ENCODE measurements at places on chromosomes 1 and 21.

- no peak for DNase-seq
Measured at GRCh38 chr1:156148216-156148615, 5.2 kb upstream of the SEMA4A start.

DNA sequence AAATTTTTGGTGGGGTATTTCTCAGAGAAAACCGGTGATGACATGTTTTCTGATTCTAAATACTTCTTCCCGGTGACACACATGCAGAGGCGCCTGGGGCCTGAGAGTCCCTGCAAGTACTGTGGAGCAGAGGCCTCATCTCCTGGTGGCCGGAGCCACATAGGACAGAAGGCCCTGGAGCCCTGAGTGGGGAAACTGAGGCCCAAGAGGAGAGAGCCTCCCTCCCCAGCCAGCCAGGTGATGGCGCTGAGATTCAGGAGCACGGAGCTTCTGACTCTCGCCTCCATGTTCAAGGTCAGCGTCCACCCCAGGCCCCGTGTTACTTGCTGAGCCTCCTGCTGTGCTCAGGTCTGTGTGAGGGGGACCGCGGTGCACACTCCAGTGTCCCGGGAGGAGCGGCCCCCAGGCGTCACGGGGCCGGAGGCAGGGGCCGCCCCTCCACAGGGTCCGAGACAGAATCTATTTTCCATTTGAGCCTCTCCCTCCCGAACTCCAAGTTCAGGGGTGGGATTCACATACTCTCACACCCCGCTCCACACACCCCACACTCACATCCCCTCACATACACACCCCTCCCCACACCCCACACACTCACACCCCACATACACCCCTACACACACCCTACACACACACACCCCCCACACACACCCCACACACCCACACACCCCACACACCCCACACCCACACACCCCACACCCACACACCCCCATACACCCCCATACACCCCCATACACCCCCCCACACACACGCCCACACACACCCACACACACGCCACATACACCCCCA lies 43.8 kb downstream of the SLX9 start:
- DNase-seq, result no peak

GRCh38 chr1:212794561-212795014 lies 2.9 kb downstream of the TATDN3 start:
- DNase-seq, result peak; percentile 21

DNA sequence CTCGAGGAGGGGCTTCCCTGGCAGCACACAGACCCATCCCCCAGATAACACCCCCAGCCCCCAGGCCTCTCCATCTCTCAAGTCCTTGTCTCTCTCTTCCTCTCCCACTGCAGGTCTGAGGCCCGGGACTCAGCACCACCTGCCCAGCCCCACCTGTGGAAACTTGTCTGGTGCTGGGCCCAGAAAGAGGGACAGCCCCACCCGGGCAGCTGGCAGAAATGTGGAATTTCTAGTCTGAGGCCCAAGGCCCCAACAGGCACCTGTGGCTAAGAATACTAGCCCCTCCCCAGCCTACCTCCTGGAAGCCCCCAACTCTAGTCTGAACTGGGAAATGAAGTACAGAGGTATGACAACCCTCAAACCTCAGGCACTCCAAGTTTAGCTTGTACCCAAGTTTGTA lies 15.4 kb downstream of the TTC39A start:
- no peak for DNase-seq

DNA sequence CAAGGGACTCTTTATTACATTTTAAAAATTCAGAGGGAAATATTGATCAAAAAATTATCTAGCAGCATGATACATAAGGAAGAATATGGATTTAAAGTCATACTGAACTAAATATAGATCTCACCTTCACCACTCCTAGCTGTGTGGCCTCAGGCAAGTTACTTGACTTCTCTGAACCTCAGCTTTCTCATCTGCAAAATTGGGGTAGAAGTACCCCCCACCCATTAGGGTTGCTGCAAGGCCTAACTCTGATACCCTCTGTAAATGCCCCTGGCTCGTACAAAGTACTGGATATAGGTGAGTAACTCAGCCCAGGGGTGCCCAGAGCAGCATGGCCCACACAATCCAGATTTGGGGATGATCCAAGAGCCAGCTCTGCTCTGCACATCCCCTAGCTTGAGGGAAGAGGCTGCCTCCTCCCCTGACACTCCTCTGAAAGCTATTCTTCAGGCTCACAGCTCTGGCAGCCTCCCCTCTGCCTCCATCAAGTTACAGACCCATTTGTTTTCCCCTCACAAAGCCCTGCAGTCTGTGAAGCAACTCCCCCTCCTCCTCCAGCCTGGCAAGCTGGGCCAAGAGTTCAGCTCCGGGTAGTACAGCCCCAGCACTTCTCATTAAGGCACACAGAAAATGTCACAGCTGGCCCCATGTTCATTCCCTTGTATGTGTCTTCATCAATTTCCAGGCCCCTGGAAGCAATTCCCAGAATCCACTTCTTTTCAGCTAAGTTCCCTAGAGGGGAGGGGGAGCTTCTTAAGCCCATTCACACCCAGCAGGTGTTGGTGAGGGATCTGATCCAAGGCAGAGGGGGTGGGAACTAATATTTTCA lies 143.7 kb downstream of the PLPP3 start:
- no peak for DNase-seq

GRCh38 chr1:6329851-6330250 lies 63.7 kb downstream of the ACOT7 start:
- DNase-seq, result no peak

GRCh38 chr1:94316836-94317789 lies 79.7 kb upstream of the ARHGAP29 start:
- no peak for DNase-seq

DNA sequence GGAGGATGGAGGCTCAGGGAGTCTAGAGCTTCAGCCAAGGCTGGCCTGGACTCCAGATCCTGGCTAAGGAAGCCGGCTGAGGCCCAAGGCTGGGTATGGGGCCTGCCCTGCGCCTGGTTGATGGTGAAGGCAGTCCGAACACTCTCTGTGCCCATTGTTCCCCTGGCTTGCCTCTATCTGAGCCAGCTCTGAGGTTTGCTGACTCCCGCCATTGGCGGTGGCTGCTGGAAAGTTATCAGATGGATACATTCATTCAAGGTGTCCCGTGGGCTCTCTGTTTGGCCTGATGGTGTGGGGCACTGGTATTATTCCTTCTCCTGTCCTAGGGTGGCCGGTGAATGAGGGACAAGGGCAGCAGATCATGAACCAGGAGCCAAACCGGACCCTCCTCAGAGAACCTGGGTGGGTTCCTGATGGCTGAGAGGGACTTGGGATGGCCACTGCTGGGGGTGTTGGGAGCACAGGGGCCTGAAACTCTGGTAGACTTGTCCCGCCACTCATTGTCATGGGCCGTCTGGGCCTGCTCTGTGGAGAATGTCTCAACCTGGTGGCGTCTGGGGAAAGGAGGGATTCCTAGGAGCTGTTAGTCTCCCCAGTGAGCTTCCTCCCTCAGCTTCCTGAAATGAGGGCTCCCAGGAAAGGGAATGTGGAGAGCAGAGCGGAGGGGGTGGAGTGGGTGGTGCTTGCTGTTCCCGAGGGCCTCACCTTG lies 22.2 kb downstream of the SLC26A9 start:
- no peak for DNase-seq

GRCh38 chr1:52127181-52128180 lies 14.4 kb upstream of the ZFYVE9 start:
- no peak for DNase-seq

- peak; percentile 63 for DNase-seq
Measured at GRCh38 chr1:156368889-156369684, at the start of gene RHBG. Gene RHBG, plus strand, starts transcription at chr1:156369211. Its CDS starts 39 bp downstream, at chr1:156369250.

DNA sequence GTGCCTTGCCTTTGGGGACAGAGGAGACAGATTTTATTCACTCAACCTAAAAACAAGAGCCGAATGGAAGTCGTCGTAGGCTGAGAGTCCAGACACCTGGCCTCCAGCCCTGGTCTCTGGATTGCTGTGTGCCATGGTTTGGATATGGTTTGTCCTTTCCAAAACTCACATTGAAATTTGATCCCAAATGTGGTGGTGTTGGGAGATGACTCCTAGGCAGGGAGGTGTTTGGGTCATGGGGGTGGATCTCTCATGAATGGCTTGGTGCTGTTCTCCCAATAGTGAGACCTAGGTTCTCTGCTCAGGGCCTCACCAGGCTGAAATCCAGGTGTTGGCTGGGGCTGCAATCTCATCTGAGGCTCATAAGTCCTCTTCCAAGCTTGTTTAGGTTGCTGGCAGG lies 75.5 kb downstream of the FOXD2 start:
- DNase-seq, result no peak

GRCh38 chr1:6950001-6950765 lies 164.9 kb downstream of the CAMTA1 start:
- DNase-seq, result no peak

DNA sequence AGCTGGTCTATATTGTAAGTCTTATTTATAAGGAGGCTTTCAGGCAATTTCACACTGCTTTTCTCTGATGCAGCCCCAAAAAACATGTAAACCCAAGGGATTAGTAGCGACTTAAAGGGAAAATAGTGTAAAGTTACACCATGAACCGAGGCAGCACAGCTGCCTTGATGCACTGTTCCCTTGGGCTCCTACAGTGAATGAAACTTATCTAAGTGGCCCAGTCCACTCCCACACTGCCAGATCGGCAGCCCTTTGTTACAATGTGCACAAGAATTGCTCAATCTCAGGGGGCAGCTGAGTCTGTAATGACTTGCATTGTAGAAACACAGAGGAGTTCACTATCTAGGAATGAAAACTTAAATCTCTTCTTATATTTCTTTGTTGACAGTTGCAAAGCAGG lies 120.8 kb upstream of the ADGRL2 start:
- no peak for DNase-seq

GRCh38 chr1:181479137-181479745 lies 4.1 kb upstream of the CACNA1E start:
- DNase-seq, result peak; percentile 62

DNA sequence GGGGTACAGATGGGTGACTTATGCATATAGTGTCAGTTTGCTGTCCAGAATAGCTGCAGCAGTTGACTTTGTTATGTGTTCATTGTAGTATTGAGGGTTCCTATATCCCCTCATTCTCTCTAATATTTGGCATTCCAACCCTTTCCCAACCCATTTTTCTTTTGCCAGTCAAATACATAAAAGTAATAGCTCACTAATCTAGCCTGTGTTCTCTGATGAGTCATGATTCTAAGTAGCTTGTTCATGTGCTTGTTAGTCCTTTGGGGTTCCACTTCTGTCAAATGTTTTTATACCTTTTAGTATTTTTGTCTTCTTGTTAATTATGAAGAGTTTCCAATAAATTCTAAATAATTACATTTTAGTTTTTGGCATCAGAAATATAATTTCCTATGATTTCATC lies 99.2 kb upstream of the MROH9 start:
- no peak for DNase-seq

GRCh38 chr1:201882665-201883132 lies 6.0 kb upstream of the SHISA4 start:
- DNase-seq, result no peak

- no peak for DNase-seq
Measured at GRCh38 chr1:241485554-241485992, 34.0 kb downstream of the FH start.

GRCh38 chr1:54944610-54945392 lies 35.6 kb upstream of the TMEM61 start:
- peak; percentile 76 for DNase-seq

- no peak for DNase-seq
Measured at GRCh38 chr21:39611551-39612190, 1.1 kb upstream of the B3GALT5 start.

GRCh38 chr1:14487671-14488070 lies 110.8 kb upstream of the KAZN start:
- no peak for DNase-seq

DNA sequence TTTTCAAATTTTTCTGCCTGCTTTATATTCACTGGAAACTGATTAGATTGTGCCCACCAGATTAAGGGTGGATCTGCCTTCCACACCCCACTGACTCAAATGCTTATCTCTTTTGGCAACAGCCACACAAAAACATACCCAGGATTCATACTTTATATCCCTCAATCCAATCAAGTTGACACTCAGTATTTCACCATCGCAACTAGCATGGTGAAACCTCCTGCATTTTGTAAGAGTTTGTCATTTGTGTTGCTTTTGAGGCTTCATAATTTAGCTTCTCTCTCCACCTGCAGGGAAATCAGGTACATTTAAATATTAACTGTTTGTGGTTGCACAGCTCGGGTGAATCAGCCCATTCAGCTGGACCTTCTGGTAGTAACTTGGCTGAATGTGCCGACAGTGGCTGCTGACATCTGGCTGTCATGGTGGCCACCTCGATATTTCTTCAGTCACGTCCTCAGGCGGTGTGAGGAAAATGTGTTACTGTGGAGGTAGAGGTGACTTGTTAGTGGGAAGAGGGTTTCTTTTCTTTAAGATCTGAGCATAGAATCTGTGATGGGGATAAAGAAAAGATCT lies 224.0 kb downstream of the PTBP2 start:
- no peak for DNase-seq

DNA sequence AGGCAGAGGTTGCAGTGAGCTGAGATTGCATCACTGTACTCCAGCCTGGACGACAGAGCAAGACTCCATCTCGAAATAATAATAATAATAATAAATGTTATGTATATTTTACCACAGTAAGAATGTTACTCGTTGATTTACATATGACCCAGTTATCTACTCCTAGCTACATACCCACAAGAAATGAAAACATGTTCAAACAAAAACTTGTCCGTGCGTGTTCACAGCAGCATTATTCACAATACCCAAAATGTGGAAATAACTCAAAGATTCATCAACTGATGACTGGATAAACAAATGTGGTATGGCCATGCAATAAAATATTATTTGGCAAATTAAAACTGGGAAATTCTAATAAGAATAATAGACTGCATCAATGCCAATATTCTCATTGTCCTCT lies 31.7 kb upstream of the ENSA start:
- no peak for DNase-seq

DNA sequence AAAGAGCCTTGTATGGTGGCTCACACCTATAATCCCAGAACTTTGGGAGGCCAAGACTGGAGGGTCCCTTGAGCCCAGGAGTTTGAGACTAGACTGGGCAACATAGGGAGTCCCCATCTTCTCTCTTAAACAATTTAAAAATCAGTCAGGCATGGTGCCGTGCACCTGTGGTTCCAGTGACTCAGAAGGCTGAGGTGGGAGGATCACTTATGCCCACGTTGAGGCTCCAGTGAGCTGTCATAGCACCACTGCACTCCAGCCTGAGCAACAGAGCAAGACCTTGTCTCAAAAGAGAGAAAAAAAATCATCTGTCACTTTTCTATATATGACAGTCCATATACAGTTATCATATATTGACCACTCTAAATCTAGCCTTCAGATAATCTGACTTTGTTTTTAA lies 658.3 kb downstream of the LTN1 start:
- no peak for DNase-seq

GRCh38 chr1:66446261-66447001 lies 87.5 kb upstream of the SGIP1 start:
- DNase-seq, result peak; percentile 44

Data from DMS153 (cell line).